ENCODE measurements at places on chromosomes 6 and 20.
A peak's percentile ranks its signal among the peaks of the same experiment; 100 is the strongest.

DNA sequence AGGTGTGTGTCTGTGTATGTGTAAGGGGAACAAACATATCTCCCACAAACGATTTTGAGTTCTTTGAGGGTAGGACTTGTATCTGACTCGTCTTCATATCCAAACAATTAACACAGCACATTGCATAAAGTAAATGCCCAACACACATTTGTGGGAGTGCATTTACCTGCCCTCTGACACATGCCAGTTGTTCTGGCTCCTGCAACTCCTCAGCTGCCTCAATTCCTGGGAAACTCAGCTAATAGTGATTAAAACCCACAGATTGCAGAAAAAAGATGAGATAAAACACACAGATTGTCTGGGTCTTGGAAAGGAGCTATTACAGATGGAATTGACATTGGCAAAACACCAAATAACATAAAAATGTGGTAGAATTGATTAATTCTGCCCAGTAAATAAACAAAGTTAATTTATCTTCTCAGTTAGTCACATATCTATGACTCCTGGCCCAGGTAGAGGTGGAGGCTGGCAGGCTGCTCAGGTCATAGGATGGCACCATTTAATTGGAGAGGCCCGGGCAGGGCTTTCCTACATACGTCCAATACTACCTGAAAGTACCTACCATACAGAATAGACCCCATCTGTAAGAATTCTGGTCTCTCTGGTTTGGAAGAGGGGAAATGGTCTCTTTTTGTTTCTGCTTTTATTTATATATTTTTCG, 71.5 kb upstream of the IFNGR1 start:
- no peak for DNase-seq

DNA sequence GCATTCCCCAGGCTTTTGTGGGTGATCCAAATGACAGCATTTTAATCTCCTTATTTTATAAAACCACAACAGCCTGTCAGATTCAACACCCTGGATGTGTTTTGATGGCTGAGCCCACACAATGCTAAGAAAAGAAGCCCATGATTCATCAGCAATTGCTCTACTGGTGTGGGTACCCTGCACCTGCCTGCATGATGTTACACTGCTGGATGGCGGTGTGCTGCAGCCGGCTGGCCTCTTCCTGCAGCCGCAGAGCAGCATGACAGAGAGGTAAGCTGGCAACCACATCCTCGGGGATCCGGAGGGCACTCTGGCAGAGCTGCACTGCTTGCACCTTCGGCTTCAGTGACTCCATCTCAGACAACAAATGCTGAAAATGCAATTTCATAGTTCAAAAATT, 327.5 kb downstream of the SYNE1 start:
- DNase-seq = peak; percentile 25

DNA sequence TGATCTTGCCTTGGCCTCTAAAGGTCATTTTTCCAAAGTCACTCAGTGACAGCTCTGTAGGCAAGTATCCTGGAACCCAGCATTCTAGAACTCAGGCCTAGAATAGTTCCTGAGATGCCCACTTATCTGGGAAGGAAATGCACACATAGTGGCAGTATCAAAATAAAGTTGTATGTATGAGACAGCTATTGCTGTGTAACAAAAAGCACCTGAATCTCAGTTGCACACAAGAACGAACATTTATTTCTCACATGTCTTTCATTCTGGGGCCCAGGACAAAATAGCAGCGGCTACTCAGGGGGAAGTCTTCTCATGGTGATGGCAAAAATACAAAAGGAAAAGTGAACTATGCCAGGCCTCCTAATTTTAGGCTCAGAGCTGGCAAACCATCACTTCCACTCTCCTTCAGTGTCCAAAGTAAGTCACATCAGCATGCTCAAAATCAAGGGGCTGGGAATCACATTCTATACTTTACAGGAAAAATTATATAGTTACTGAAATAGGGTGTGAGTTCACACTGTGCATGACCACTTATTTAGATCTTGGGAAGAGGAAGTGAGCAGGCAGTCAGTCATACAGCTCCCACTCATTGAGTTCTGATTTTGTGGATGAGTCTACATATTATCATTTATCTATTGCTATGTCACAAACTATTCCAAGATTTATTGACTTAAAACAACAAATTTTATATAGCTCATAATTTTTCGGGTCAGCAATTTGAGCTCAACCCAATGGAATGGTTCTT, 133.7 kb upstream of the RIN2 start:
- DNase-seq = no peak

DNA sequence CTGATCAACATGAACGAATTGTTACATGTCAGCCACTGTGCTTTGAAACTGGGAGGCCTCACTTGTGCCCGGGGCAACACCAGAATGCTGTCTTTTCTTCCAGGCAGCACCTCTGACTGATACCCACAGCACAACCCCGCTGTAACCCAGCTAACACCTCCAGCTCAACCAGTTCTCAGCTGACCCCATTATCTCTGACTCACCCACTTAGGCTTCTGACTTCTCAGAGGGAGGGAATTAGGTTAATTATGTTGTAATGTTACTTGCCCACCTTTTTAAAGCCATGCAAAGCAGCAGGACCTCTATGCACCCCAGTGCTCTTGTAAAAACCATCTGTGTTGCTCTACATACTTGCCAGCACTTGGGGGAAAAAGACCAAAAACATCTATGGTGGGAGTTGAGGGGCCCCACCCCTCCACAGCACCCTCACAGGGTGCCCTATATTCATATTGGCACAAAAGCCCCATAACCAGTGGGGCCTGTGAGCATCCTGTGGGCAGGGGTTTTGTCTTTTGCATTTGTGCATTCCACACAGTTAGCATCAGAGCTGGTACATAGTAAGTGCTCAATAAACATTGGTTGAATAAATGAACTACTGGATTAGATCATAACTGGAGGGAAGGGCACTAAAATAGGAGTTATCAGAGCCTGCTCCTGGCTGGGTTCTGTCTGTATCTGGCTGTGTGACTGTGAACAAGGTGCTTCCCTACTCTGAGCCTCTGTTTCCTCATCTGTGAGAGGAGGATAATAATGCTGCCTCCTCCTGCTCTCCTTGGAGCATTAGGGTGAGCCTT, 22.3 kb downstream of the BNIP5 start:
- no peak for DNase-seq

DNA sequence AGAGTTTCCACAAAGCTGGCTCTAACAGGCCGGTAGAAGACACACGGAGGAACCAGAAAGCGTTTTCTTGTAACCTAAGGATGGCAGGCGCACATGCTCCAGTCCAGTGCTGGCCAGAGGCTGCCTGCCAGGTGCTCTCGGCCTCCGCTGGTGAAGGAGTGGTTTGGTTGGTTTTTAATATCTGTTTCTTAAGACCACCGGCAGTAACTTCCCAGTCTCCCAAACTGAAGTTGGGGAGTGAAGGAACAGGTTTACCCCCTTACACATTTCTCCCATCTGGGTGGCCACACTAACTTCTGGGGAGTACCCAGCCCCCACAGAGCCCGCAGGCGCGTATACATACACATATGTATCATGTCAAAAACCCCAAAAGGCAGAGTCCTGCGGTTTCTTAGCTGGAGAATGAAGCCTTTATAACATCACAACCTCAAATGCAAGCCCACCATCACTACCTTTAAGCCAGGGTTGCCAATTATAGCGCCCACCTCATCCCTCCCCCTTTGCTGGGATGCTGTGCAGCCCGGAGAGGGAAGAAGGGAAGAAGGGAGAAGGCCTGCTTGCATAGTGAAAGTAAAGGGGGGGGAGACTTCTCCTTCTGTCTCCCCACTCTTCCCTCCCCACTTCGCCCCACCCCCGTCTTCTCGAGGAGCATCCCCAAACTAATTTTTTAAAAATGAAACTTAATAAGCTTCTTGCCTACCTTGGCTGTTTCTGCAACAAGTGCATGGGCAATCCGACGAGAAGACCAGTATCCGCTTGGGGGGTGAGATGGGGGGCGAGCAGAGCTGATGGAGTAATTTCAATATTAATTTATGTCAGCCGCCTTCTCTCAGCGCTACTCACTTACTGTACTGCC, 1.0 kb downstream of the TRERF1 start:
- DNase-seq = no peak

- DNase-seq = no peak
Measured at GRCh38 chr6:167825332-167826229, 1.1 kb upstream of the AFDN start.

DNA sequence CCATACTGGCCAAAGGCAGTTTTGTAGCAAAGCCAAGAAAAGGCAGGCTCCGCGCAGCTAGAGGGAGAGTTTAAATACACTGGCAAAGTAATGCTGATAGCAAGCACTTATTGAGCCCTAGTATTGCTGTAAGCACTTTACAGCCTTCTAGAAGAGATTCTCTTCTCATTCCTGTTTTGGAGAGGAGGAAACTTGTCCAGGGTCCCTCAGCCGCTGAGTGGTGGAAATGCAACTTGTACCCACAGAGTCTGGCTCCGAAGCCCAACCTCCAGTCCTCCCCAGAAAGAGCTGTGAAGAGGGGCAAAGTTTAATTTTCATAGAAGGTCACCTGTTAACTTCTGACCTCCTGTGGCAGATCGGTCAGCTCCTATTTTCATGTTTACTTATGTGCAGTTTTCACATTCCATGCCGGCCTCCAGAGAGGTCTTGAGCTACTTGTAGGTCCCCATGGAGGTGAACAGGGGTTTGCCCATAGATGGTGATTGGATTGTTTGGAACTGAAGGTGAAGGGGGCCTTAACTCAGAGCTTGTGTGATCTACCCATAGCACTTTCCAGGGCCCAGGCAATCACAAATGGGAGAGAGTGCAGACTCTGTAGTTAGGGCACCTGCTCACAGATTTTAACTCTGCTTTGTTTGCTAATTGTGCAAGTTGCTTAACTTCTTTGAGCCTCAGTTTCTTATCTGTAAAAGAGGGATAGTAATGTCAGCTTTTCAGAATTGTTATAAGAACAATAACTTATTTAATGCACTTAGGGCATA, 70.7 kb downstream of the LYRM2 start:
- no peak for DNase-seq

GRCh38 chr6:5680095-5680494, 326.6 kb downstream of the NRN1 start:
- DNase-seq = no peak

DNA sequence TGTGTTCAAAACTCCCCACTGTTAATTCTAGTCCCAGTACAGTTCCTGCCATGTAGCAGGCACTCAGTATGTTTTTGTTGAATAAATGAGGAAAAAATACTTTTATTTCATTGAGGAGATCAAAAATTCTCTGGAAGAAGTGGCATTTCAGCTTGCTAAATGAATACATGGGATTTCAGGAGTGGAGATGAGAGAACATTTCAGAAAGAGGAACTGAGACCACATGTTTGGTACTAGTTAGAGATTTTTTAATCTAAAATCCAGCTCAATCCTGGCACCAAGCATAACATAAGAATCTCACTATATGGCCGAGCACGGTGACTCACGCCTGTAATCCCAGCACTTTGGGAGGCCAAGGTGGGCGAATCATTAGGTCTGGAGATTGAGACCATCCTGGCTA, 75.4 kb downstream of the BTBD9 start:
- DNase-seq = no peak

DNA sequence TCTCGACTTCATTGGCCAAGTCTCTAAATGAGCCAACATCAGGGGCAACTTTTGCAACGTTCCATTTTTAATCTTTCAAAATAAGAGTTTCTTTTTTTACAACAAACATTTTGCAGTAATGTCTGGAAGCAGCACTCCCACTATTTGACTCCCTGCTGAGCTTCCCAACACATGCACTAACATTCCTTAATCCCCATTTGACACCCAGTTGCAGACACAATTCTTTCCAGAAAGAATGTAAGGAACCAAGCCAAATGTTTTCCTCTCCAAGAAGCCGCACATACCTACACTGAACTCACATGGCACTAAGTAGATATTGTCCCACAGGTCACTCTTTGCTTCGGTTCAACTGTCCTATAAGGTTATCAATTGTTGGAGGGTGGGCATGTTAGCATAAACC, 165.6 kb downstream of the GRM1 start:
- DNase-seq = no peak

- no peak for DNase-seq
Measured at GRCh38 chr6:16747232-16748024, 13.8 kb downstream of the ATXN1 start.

DNA sequence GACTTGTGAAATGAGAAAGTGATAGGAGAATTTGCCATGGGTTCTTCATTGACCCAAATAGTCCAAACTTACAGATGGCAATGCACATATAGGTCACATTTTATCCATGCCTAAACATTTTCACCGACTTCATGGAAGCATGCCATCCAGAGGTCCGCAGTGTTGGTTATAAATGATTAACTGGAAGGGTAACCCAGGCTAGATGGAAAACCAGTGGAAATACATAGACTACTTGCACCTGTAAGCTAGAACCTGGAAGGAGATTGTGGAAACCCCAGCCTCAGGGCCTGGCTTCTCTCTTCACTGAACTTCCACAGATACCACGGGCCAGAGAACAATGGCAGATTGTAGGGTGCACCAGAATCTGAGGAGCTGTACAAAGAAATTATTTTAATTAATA, 103.8 kb upstream of the SYNDIG1 start:
- no peak for DNase-seq

GRCh38 chr20:34096699-34097444, 15.2 kb downstream of the EIF2S2 start:
- DNase-seq = no peak

GRCh38 chr6:90121982-90122381, 174.7 kb downstream of the BACH2 start:
- DNase-seq = no peak

DNA sequence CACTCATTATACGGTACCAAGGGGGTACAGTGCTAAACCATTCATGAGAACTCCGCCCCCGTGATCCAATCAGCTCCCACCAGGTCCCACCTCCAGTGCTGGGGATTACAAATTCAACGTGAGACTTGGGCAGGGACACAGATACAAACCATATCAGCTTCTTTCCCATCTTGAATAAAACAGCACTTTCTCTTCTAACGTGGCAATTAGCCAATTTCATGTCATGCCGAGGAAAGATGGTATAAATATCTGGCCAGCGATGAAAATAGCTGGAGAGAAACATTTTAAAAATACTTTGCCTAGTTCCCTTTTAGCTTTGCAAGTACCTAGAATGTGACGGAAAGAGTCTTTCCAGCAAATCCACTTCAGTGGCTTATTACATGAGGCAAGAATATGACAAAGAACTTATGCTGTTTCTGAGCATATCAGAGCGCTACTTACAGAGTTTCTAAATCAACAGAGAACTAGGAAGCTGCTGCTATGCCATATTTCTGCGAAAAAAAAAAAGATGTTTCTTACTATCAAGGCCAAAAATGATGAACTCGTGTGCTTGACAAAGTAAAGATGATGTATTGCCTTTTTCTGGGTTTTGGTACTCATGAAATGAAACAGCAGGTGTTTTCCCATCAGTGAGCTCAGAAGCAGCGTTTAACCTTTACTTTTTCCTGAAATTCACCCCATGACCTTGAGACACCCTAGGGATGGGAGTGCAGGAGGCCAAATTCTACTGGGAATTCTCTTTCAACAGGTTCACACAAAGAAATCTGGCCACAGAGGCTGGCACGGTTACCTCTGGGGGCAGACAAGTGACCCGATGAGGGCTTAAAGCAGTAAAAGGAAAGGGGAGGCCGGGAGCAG, 37.9 kb downstream of the AGPAT4 start:
- no peak for DNase-seq

Measured in stimulated activated CD8-positive, alpha-beta memory T cell treated with anti-CD3 and anti-CD28 coated beads, Interleukin-7, amount 100 ng/mL, for 1 hour (primary cell).